ENCODE measurements at places on chromosomes 4 and X.
A peak's percentile ranks its signal among the peaks of the same experiment; 100 is the strongest.

DNA sequence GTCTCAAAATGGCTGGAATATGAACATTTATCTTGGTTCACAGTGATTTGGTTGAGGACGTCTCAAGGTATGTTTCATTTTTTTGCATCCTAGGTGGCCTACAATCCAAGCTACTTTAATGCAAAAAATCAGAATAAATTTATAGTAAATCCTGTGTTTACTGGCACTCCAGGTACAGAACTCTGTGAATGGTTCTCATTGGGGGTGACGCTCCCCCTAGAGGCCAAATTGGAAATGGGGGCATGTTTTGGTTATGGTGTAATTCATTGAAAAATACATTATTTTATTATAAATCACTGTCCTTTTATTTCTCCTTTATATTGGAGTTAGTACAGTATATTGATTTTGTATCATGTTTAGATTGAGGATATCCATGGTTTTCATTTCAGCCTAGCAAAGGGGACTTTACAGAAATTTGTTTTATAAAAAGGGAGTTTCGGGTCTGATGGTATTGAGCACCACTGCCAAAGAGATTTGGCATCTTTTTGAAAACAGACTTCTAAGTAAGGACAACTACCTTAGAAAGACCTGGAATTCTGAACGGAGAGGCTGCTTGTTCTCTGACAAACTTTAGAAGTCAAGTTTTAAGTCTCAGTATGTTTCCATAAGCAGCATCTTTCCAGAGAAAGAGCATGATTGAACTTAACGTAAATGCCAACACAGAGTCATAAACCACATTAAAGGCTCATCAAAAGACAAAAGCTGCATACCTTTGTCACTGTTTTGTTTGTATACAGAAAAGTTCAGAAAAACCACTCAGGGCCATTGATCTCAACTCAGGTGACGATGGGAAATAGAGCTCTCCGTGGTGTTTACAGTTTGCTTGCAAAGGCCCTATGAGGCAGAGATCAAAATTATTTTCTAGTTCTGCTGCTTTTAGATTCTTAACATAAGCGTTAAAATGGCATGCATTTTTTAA, 19.4 kb downstream of the MTM1 start:
- DNase-seq: no peak

DNA sequence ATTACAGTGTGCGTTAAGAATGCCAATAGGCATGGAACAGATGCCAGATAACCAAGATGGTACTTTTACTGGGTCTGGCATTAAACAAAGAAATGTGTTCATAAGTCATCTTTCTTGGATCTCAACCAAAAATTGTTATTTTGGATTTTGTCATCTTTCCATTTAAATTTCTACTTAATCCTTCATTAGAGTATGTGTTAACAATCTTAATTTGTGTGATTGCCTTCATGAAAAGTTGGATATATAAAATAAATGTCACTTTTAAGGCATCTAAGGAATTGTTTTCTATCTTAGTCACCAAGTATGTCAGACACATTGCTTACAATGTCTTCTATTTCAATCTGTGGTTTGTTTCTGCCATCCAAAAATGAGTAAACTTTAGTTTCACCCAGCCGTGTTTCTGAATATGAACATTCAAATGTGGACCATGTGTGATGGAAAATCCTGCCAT, 87.5 kb downstream of the PALLD start:
- DNase-seq: no peak

GRCh38 chrX:112147206-112147605, 64.6 kb upstream of the TRPC5 start:
- peak; percentile 4 for DNase-seq

GRCh38 chrX:45557387-45557786, 356.7 kb upstream of the DIPK2B start:
- DNase-seq: no peak

DNA sequence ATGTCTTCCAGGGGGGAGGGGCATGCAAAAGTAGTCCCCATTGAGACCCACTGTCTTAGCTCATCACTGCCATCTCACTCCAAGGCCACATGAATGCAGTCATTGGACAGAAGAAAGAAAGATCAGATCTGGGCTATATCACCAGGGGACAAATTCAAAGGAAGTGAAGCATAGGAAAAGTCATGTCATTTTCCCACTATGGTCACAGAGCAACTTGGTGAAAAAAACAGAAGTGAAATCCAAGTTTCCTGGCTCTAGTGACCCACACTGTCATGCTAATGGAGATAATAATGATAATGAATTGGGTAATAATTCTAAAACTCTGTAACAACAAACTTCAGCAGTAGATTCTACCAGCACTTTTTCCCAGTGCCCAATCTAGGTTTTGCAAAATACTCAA, 9.9 kb downstream of the LHFPL1 start:
- no peak for DNase-seq

GRCh38 chr4:20474119-20474518, 222.4 kb downstream of the SLIT2 start:
- DNase-seq: peak; percentile 20

DNA sequence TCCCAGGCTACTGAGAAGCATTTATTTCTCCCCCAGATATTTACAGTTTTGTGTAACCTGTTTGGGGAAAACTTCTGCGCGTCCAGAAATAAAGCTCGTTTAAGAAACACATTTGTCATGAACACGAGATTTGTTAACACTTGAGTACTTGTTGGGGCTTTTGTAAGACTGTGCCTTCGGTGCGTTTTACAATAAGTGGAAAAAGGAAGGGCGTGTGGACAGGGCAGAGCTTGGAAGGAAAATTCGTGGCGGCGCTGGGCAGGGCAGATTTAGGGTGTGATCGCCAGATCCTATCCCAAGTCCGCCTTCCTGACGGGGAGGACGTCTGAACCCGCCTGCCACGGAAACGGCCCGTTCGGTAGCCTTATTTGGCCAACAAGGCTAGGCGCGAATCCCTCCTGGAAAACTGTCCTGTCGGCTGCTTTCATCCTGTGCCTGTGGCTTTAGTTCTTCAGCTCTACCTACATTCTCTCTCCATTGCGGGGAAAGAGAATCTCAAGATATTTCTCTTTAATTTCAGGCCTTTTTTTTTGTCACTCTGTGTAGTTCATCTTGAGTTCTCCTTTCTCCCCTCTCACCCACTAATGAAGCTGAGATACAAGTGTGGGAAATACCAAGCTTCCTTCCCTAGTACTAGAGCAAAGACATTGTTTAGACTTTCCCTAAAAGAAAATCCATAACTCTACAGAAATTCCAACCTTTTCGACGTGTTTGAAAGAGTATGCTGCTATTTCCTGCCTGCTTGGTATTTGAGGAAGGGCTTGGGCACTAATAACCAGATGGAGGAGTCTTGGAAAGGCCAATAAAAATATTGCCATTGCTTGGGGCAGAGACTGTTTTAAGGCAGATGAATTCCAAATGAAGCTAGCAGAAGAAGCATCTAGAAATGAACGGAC, 982 bp downstream of the PDLIM5 start:
- DNase-seq: peak; percentile 61

DNA sequence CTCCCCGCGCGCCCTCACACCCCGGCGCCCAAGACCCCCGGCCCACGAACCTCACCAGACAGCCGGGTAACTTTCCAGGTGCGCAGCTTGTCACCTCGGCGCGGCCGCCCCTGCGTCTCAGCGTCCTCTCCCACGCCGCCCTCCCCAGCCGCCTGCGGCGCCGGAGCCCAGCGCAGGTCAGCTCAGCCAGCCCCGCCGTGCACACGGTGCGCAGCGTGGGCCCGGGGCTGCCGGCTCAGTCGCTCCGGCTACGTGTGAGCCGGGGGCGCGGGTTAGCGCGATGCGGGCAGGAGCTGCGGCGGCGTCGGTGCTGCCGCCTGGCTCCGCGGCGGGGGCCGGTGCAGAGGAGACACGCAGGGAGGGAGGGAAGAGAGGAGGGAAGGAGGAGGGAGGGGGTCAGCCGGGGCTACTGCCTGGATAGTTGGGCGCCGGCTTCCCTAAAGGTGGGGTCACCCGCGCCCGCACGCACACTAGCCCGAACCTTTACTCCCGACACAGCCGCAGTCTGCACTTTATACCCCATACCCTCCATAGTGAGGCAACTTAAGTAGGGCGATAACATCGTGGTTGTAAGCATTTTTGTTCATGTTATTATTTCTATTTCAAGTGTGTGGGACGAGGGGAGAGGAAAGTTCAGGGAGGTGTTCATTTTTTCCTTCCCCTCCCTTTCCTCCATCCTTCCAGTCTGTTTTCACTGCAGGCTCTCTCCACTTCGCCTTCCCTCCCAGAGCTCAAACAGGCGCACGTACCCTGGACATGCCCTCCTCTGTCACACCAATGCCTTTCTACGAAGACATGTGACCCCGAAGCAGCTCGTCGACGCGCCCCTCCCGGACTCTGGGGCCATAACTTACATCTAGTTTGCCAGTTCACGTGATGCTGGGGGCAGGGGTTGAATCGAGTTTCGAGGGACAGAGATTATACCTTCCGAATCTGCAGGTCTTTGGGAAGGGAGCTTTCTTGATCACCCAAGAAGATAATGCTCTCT, at the start of gene PRKG2:
Gene PRKG2 (minus strand): TSS at position 342 of the 988 bp plus-strand sequence. CDS start 10,175 bp downstream, outside the sequence.
- DNase-seq: no peak

DNA sequence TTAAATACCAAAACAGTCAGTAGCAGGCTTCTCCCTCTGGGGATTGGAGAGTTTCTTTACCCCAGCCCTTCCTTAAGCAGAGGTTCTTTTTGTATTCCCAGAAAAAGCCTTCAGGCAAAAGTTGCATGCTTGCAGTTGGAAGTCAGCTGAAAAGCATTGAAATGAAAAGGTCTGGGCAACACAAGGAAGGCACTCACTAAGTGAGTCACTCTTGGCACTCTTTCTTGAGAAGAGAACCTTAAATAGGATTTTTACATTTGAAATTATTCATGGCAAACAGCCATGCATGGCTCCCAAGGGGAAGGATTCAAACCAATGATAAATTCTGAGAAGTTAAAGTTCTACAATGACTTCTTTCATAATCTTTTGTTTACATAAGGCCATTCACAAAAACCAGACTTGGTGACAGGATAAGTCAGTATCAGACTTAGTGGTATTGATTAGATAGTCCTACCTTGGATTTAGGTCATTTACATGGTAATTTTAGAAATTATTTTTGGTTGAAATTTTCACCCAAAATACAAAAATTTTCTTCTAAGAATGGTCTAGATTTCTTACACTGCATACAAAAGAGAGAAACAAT, 2068.9 kb downstream of the PCDH7 start:
- no peak for DNase-seq

- DNase-seq: no peak
Observed at GRCh38 chrX:110698696-110699095, 96.9 kb downstream of the CHRDL1 start.

DNA sequence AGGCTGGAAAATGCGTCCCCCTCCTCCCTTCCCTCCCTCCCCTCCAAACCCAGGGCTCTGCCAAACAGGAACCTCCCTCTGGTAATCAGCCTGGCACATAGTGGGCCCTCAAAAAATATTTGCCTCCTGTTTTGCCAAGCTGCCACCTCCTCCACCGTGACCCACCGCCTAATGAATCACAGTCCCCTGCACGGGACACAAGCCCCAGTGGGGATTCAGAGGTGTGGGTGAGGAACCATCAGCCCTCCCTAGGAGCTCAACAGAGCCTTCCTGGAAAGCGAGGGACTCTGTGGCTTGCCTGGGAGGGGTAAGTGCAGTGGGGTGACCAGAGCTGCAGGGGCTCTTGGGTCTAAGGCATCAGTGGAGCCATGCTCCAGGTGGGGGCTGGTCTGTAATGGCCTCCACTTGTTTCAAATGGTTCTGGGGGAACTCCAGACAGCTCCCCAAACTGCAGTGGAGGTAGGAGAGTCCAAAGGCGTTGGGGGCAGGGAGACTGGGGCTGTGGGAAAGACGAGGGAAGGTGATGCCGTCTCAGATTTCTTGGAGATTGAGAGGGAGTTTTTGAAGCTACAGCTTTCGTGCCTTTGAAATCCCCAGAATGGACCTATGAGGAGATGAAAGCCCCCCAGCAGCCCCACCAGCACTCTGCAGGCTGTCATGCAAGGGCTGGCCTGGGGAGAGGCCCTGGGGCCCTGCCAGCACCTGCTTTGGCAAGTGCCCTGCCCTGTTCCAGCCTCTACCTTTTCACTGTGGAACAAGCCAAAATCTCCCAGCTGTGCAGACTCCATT, 1.0 kb upstream of the PPP2R2C start:
- no peak for DNase-seq

- peak; percentile 43 for DNase-seq
Observed at GRCh38 chr4:78297116-78297800, 240.1 kb downstream of the FRAS1 start.

GRCh38 chrX:3485727-3486126, 139.3 kb upstream of the MXRA5 start:
- no peak for DNase-seq

DNA sequence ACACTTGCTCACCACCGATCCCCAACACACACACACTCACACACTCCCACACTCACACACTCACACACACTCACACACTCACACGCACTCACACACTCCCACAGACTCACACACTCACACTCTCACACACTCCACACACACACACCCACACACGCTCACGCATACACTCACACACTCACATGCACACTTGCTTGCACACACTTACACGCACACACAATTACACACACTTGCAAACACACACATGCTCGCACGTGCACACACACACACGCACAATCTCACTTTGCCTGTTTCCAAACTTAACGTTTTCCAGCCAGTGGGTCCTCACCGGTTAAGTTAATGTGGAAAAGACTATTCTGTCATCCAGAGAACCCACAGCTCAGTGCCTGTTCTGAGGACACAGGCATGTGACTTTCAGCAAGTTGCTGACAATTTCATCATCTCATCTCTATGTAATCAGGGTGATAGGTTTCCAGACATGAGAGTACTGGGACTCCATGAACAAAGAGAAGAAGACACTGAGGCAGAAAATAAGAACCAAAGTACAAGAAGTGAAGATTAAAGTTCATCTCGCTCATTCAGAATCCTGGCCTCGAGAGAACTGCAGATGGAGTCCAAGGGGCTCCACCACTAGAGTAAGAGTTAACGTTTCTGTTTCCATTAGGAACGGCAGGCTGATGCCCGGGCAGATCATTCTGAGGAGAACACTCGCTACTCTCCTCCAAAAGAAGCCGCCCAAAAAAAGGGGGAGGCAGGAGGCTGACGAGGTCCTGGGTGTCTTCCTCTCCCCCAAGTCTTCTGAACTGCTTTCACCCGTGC, 153.2 kb upstream of the FRG1 start:
- no peak for DNase-seq

DNA sequence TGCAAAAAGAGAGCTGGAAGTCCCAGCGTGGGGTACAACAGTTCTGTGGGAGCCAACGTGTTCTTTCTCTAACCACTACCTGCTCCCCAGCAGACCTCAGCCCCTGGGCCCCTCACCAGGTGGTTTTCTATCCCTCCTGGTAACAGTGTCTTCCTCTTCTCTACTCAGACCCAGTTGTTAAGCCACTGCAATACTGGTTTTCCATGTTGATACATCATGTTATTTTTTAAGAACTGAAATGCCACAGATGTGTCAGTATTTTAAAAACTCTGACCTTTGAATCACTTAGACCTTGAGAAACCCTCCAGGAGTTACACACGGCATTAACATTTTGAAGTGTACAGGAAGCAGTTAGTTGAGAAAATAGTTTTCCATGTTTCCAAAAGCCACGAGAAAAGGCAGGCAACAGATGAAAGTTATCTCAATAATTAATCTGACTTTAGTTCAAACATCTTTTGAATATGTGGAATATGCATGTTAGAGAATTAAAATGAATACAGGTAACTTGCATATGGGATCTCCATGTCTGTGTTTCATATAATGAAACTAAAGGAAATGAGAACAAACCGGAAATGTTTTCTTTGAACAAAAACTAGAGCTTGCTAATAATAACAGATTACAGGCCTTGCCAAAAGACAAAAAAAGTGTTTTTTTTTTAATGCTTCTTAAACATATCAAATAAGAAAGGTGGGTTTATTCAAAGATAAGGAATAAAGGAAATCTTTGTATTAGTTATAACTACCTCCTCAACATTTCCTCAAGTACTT, 108.8 kb downstream of the ZNF827 start:
- DNase-seq: no peak

Data from muscle of arm (tissue), 14 donors.